ENCODE measurements at places on chromosomes 11 and 22.

DNA sequence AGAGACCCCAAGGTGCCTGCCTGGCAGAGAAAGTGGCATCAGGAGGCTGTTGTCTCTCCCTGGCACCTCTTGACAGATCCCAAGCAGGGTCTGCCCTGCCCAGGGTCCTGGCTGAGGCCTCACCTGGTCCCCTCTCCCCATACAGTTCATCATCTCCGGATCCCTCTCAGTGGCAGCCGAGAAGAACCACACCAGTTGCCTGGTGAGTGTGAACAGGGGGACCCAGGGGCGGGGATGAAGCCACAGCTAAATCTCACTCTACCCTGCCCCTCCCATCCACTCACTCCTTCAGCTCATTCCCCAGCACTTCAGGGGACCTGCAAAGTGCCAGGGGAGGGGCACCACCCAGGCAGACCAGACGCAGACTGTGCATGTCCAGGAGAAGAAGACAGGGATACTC, 14.0 kb upstream of the MS4A10 start:
- DNase-seq = no peak

DNA sequence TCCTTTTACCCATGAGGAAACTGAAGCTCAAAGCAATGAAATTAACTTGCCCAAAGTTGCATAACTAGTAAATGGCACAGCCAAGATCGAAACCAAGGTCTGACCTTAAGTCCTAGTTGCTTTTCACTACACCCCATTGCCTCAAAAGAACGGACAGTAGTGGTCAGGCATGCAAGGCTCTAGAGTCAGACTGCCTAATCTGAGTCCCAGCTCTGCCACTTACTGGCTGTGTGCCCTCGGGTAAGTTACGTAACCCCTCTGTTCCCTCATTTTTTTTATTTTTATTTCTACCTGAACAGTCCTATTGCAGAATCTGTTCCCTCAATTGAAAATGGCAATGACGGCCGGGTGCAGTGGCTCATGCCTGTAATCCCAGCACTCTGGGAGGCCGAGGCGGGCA, 9.6 kb downstream of the CYB561A3 start:
- DNase-seq = no peak

- no peak for DNase-seq
Measured at GRCh38 chr11:24421766-24422165, 75.1 kb upstream of the LUZP2 start.

DNA sequence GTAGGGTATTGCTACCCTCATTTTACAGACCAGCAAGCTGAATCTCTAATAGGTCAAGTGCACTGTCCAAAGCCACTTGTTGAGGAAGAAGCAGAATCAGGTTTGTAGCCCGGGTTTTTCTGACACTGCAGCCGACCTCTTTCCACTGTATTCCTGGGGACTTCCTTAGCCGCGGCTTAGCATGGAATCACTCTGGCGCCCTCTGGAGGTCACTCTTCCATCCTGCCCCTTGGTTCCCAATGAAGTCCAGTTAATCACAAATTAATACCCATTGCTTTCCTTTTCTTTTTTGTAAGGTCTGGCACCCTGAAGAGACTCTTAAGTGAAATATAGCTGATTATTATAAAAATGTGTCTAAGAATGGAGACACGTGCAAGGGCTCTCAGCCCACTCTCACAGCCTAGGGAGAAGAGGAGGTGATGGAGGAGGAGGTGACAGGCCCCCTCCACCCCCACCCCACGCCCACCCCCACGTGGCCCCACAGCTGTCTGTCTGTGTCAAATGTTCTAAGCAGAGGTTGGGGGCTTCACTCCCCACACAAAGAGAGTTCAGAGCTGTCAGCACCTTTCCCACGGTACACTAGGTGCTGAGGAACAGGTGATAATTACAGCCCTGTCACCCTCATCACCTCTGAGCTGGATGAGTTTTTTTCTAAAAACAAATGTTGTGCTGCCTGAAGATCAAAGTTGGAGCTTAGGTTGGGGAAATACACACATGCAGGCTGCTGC, 57.7 kb upstream of the DRD2 start:
- peak; percentile 29 for DNase-seq

DNA sequence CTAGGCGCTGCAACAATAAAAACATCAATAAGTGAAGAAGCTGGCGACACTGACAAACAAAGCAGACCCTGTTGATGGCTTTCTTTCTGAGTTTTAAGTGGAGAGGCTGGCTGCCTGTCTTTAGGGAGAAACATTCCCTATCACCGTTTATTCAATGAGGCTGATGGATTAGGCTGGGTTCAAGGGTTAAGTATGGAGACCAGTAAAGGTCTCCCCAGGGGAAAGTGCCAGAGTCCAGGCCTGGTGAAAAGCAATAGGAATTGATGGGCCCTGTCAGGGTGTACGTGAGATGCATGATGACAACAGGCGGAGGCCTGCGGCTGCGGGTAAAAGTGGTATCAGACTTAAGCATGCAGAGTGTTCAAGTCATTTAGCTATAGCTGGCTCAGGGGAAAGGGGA, 102.6 kb downstream of the ALX4 start:
- no peak for DNase-seq

GRCh38 chr11:37115963-37116362, 517.9 kb upstream of the RAG2 start:
- no peak for DNase-seq

DNA sequence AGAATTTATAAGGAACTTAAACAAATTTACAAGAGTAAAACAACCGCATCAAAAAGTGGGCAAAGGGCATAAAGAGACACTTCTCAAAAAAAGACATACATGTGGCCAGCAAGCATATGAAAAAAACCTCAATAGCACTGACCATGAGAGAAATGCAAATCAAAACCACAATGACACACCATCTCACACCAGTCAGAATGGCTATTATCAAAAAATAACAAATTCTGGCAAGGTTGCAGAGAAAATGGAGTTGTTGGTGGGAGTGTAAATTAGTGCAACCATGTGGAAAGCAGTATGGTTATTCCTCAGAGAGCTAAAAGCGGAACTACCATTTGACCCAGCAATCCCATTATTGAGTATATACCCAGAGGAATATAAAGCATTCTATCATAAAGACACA, 866.8 kb upstream of the TENM4 start:
- DNase-seq = no peak

- DNase-seq = peak; percentile 17
Measured at GRCh38 chr22:50445071-50445879, 29.6 kb downstream of the SBF1 start.

- no peak for DNase-seq
Measured at GRCh38 chr22:44828193-44828592, 75.8 kb downstream of the ARHGAP8 start.

DNA sequence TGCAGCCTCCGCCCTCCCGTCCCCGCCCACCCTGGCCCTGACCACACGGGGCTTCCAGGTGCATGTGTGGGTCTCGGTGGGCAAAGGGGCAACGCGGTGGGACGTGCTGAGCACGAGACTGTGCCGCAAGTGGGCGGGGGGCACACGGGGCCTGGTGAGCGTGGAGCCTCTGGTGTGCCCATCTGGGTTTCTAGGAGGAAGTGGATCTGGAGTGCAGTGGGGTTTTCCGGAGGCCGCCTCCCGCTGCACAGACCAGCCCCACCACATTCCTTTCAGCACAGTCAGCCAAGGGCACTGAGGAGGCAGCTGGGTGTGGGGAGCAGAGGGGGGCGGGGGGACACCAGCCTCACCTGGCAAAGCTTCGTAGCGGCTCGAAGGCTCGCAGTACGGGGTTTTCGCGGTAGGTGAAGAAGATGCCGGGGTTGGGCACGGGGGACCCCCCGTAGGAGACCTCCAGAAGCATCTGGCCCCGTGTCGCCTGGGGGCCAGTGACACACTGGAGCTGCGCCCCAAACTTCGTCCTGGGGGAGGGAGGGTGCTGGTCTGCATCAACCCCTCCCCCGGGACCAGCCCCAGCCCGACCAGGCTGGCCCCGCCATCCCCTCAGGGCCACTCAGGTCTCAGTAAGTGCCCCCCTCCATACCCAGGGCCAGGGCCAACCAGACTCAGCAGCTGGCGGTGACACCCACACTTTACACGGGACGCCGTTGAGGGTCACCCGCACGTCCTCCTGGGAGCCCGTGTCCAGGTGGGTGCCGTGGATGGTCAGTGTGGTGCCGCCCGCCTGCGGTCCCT, 12.4 kb upstream of the MAPK11 start:
- DNase-seq = no peak

DNA sequence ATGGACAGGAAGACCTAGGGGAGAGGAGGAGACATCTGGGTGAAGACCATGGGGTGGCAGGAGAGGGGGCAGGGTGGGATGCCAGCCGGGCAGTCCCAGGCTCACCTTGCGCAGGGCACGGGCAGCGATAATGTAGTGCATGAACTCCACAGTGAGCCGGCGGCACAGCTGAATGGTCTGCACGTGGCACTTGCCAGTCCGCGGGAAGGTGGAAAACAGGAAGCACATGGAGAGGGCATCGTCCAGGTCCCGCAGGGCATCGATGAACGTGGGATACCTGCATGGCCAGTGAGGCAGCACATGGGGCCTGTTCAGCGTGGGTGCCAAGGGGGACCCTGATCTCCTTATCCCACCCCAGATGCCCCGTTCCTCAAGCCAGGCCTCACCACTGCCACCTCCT, 7.3 kb downstream of the PES1 start:
- no peak for DNase-seq

DNA sequence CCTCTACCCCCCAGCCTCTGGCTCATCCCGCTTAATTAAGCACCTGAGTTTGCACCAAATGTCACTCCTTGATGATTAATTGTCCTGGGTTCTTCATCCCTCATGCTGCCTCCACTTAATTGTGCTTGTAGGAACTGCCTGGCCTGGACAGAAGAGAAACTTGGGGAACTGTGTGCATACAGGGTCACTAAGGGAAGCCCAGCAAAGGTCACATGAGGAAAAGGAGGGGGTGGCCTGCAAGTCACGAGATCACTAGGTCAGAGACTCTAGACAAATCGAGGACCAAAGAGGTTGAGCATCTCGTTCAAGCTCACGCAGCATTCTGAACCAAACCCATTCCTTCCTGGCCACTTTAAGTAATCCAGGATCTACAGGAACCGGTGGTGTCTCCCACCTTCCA, 75.8 kb downstream of the PDE2A start:
- no peak for DNase-seq

- peak; percentile 54 for DNase-seq
Measured at GRCh38 chr11:57527056-57527631, 3.4 kb downstream of the TIMM10 start.

- no peak for DNase-seq
Measured at GRCh38 chr11:129699711-129700304, 115.8 kb upstream of the TMEM45B start.

DNA sequence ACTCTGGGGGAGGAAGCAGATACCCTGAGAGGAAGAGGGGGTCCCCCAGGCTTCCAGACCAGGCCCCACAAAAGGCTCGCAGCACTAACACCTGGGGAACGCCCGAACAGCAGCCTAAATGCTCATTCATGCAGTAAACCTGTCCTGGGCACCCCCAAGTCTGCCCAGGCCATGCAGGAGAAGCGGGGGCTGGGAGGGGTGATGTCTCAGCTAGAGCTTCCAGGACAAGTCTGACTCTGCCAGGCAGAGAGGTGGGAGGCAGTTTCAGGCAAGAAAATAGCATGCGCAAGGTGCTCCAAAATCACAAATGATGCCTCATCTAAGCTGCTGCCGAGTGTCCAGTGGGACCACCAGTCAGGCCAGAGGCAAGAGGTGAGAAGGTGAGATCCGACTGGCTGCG, 14.6 kb downstream of the CABP7 start:
- no peak for DNase-seq

DNA sequence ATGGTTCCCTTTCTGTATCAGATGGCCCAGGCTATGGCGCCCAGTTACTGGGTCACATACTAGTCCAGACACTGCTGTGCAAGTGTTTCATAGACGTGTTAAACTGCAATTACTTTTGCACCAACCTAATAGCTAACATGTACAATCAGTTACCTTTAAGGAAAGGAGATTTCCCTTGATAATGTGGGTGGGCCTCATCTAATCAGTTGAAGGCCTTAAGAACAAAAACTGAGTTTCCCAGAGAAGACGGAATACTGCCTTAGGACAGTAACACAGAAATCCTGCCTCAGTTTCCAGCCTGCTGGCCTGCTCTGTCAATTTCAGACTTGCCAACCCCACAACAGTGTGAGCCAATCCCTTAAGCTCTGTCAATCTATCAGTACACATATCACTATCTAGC, 229.9 kb upstream of the SYN3 start:
- DNase-seq = no peak

DNA sequence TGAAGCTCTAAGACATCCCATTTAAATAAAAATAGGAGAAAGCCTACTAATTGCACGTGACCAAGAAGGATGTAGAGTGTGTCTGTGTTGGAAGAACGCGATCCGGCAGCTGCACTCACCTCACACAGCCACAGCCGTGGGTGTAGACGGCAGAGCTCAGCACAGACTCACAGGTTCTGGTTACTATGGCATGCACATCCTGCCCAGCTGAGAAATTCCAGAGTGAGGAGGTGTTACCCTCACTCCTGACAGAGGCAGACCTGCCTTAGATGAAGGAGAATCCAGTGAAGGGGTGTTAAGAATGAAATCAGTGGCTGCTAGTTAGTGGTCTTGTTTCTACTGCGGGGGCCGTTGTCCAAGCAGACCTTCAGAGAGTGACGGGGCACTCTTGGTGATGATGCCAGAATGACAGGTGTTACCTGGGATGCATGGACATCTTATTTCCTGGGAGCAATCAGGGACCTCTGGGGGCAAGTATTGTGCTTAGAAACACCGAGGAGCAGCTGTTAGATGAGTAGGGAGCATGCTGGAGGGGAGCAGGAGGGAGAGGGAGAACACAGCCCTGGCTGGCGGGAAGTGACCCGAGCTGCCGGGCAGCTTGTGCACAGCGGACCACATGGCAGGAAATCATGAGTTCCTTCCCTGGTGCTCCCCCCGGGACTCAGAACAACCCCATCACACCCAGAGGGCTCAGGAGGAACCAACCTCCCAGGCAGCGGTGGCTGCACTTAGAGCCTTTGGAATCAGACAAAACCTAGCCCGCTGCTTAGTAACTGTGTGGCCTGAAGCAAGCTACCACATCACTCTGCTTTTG, 12.3 kb downstream of the KCNJ5 start:
- DNase-seq = no peak

DNA sequence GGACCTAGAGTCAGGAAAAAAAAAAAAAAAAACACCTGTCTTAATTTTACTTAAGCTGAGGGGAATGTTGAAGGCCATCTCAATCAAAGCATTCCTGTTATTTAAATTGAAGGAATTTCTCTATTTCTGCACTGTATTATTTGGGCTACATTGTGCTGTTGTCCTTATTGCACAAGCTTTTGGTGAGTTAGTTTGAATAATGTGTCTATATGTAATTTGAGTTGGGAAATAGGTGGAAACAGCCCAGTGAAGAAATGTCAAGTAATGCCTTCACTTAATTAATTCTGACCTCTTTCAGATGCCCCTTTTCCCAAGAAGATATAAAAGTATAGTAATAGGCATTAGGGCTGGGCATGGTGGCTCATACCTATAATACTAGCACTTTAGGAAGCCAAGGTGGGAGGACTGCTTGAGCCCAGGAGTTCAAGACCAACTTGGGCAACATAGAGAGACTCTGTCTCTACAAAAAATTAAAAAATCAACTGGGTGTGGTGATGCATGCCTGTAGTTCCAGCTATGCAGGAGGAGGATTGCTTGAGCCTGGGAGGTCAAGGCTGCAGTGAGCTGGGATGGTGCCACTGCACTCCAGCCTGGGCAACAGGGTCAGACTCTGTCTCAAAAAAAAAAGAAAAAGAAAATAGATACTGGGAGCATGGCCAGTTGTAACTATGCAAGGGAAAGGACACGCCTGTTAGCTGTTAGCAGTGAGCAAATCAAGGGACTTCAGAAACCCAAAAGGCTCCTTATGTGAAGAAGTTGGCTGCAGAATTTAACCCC, 34.9 kb downstream of the OR10A6 start:
- no peak for DNase-seq

- DNase-seq = no peak
Measured at GRCh38 chr11:61928606-61929005, 11.2 kb upstream of the RAB3IL1 start.

Measured in T-helper 1 cell (primary cell).